NCI-H510A (cell line): ENCODE measurements at places on chromosomes 3 and 15.

DNA sequence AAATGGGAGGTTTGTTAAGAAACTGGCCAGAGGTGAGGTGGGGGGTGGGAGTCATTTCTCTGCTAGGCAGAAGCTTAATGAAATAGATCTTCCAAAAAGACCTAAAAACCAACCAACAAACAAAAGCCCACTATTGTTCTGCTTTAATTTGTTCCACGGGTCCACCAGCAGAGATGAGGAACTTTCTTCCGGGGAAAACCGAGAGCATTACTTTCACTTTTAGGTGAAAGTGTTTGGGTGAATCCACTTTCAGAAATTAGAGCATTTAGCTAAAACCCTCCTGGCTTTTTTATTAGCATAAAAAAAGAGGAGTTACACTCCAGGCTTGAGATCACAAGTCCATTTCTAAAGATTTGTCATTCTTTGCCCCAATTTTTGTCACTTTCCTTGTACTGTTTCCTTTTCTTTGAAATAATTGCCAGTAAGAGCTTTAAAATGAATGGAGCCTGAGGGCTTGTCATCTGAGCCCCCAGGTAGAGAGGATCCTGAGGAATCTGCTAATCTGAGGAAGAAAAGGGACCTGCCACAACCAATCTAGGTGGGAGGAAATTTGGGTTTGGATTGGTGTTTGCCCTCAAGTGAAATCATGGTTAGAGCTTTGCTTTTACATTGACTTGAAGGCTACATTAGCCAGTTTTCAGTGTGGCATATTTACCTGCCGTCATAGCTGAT, 667.6 kb downstream of the NAALADL2 start:
- DNase-seq: no peak

GRCh38 chr3:44960387-44961026, 15.5 kb downstream of the ZDHHC3 start:
- DNase-seq: no peak

DNA sequence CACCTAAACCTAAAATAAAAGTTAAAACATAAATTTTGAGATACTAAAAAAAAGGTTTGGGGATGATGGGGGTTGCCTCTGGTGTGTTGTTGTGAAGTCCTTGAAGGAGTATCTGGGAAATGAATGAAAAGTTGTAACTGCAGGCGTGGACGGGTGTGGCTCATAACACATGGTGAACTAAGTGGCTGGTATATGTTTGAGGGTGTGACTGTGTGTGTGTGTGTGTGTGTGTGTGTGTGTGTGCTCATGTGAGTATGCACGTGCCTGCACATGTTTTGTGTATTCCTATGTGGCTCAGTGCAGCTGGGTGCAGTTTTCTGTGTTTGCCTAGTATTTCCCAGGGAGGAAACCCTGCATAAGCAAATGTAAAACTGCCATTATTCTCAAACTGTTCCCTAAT, 229.9 kb upstream of the TRIM42 start:
- no peak for DNase-seq

- DNase-seq: no peak
Observed at GRCh38 chr15:93479715-93480114, 390.7 kb upstream of the RGMA start.

DNA sequence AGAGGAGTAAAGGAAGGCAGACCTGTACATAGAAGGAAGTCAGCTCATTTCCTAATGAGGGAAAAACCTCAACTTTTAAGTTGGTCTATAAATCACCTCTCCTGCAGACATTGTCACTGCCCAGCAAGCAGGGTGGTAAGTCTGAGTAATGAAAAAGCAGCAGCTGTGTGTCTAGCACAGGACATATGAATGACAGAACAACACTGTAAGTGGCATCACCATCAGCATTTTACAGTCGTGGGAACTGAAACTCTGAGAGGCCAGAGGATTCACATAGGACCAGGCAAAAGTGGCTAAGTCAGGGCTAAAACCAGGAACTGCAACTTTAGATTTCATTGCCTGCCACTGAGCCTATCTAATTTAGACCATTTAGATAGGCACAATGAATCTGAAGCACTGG, 235.6 kb downstream of the CLSTN2 start:
- no peak for DNase-seq

GRCh38 chr3:78050276-78051065, 1010.6 kb downstream of the ROBO2 start:
- no peak for DNase-seq

DNA sequence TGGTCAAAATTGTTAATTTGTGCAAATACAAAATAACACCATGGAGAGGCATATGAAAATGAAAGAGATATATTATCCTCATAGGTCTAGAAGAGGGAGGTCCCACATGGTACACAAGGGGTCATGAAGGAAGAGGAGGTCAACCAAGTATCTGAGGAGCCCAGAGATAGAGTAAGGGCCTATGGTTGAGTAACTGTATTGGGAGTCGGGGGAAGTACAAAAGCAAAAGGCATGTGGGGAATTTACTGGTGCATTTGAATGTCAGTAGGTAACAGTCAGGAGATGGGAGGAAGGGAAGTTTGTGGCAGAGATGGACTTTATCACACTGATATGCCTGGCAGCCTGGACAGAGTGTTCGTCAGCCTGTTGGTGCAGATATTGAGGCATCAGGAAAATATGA, 1113.7 kb downstream of the OTOL1 start:
- no peak for DNase-seq

GRCh38 chr15:74906067-74906449, 593 bp downstream of the FAM219B start:
- no peak for DNase-seq

GRCh38 chr3:112143689-112144088, 10.6 kb upstream of the GCSAM start:
- DNase-seq: no peak

DNA sequence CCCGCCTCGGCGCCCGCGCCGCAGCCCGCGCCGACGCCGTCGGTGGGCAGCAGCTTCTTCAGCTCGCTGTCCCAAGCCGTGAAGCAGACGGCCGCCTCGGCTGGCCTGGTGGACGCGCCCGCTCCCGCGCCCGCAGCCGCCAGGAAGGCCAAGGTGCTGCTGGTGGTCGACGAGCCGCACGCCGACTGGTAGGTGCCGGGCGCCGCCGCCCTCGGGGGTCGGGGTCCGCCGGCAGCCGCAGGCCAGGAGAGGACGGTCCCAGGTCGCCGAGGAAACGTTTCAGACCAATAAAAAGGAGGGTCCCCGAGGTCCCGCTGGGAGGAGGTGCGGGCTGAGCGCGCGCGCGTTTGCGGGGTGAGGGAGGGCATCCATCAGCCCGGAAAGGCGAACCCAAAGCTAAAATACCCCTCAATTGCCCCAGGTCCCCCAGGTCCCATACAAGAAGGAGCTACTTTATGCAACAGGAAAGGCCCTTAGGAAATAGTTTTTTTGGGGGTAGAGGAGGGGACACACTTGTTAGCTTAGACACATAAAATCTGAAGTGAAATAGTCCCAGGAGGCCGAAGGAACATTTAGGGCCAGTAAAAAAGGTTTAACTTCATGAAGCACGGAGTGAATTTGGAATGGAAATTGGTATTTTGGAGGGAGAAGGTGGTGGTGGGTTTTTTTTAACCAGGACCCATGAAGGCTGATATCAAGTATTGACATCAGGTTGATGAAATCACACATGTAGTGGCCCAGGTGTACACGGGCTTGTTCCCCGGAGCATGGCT, 739 bp downstream of the SYN2 start:
- no peak for DNase-seq

DNA sequence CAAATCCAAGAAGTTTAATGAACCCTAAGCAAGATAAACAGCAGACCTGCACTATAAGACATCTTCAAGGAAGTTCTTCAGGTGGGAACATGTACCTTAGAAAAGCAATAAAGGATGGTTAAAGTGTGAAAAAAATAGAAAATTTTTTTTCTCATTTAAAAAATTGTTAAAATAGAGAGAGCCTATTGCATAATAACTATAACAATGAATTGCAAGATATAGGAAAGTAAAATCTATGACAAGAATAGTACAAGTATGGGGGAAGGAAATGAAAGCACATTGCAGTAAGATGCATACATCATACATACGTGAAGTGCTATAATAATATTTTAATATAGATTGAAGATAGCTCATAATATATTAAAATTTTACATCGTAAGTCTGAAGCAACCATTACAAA, 310.1 kb upstream of the KCNMB2 start:
- no peak for DNase-seq

DNA sequence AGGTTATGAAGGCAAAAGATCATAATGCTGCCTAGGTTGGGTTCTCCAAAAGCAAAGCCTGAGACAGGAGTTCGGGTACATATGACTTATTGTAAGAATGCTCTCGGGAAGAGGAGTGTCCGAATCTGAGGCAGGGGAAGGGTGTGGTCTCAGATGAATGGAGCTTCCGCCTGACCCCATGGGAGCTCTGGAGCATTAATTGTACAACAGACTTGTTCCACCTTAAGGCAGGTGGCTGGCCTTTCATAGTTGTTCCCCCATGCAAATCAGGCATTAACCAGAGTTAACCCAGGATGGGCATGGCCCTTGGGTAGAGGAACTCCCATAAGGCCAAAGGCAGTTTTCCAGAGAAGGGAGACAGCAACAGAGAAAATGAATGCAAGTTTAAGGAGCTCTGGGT, 170.6 kb downstream of the MYRIP start:
- DNase-seq: no peak

DNA sequence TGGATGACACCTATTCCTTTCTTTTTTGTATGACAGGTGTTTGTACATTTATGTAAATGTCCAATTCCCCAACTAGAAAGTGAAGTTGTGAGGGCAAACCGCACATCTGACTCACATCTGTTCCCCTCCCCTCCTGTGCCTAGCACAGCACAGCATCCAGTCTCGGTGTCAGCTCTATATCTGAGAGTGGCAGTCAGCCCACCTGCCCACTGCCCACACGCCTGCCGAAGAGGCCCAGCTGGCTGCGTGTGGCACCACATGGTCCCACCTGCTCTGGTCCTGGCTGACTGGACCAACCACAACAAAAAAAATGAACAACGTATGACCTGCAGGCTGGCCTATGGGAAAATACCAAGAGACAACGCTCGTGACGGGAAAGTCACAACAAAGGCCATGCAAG, 62.8 kb downstream of the XXYLT1 start:
- no peak for DNase-seq

- DNase-seq: no peak
Observed at GRCh38 chr3:126370055-126370454, 12.8 kb upstream of the KLF15 start.

- no peak for DNase-seq
Observed at GRCh38 chr15:35723852-35724251, 177.9 kb upstream of the DPH6 start.

DNA sequence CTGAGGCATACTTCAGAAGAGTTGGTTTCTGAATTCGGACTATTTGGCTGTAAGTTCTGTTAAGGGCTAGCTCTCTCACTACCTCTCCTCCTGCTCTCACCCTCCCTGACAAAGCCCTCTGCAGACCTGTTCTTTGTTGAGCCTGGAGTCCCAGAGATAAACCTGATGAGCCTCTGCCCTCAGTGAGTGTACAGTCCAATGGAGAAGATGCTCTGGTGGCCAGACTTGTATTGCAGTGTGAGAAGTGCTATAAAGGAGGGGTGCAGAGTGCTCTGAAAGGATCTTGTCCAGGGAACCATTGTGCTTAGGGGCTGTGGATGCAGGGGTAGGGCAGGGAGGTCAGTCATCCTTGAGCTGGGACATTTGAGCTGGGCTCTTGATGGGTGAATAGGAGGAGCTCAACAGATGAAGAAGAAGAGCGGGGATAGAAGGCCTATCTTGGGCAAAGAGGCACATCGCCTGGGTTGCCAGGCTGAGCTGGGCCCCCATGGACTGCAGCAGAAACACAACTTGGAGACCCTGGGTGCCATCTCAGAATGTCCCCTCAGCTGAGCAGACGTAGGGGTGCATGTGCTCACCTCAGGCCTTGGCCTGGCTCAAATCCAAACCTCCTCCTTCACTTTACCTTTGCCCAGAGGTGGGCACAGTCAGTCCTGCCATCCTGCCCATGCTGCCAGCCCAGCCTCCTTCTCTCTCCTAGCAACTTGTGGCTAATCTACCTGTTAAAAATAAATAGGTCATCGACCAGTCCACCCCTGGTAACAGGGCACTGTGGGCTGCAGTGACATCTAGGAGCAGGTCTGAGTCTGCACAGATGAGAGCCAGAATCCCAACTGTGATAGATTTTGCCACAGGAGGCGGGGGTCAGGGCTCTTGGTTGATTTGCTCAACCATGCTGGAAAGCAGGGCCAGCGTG, 3.3 kb downstream of the CAND2 start:
- DNase-seq: no peak

GRCh38 chr3:15382405-15382923, 44.9 kb downstream of the METTL6 start:
- no peak for DNase-seq

- no peak for DNase-seq
Observed at GRCh38 chr15:26806151-26806550, 33.3 kb upstream of the GABRB3 start.

DNA sequence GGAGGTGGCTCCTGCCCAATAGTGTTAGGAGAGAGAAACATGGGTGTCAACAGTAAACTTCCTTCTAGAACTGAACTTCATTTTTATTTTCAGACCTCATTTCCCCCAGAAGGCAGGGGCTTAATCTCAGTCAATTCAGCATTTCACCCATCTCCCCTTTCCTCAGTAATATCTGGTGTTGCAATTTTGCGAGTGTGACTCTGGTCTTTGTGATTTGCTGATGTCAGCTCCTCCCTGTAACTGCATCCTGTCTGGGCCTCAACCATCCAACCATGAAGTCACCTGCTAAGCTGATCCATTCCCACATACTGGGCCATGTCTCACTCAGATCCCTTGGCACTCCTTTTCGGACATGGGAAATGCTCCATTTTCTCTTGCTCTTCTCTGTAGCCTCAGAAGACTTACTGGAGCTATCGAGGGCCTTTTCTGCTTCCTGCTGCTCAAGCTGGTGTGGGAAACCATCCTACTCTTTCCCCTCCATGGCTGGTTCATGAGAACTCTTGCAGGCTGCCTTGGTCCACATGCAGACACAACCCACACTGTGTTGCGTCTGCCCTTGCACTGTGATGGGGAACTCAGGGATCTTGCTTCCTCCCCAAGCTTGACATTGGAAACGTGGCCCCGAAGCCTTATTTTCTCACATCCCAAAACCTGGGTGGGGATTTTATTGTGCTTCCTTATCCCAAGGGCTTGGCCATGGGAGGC, 24.6 kb downstream of the CCR4 start:
- DNase-seq: no peak

DNA sequence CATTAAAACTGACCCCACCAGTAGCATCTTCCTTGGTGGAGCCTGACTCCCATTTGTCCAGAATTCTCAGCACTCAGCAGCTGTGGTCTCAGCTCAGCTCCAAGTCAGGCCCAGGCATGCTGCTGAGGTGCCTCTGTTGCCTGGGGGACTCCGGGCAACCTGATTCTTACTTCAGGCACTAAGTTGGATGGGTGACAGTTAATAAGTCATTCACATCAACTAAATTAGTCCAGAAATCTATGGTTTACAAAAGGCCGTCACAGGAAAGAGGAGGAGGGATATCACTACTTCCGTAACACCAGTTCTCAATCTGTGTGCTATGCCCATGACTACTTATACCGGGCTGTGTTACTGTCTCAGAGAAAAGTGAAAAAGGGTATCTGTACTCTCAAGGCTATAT, 310.2 kb downstream of the SATB1 start:
- DNase-seq: no peak

- DNase-seq: no peak
Observed at GRCh38 chr3:151579571-151580270, 118.9 kb upstream of the IGSF10 start.
